ENCODE measurements at places on chromosomes 4 and X.

DNA sequence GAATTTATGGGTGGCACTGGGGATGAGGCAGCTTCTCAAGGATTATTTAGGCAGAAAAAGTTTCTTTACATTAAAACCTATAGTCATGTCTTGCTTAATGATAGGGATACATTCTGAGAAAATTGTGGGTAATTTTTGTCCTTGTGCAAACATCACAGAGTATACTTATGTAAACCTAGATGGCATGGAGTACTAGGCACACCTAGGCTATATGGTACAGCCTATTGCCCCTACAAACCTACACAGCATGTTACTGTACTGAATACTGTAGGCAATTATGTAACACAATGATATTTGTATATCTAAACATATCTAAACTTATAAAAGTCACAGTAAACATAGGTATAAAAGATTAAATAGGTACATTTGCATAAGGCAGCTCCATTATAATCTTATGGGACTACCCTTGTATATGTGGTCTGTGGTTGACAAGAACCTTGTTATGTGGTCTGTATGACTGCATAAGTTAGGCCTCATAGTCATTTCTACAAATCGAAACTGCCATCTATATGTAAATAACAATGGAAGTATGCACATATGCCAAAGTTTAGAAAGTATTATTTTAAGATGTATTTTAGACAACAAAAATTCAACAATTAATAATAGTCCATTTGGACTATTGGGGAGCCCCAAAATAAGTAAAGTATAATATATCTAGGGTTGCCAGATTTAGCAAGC is 87.3 kb downstream of the CFAP299 start:
- DNase-seq: no peak

DNA sequence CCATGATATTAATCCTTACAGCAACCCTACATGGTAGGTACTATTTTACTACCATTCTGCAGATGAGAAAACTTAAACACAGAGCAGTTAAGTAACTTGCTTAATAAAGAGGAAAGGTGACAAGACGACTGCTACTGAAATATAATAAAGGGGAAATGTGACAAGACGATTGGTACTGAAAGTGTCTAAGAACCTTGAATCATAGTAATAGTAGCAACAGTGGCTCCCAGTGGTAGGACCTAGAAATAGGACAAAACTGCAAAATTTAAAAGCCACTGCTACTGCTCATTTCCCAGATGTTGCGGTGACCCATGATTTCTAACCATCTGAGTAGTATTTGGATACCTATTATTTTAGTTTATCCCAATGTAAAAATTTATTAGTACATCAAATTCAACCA is 89.5 kb downstream of the TASL start:
- DNase-seq: no peak

DNA sequence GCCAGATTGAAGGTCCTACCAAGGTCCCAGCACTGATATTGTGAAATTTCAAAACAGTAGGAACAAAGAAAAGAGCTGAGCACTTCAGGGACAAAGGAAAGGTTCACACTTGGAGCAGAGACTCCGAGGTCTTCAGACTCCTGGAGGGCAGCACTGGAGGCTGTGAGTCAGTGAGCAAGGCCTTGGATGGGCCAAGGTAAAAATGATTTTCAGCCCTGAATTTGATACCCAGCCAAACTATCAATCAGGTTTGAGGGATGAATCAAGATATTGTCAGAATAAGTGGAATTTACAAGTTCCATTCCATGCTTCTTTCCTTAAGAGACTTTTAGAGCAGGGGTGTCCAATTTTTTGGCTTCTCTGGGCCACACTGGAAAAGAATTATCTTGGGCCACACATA is 111.7 kb downstream of the ADRA2C start:
- DNase-seq: no peak

DNA sequence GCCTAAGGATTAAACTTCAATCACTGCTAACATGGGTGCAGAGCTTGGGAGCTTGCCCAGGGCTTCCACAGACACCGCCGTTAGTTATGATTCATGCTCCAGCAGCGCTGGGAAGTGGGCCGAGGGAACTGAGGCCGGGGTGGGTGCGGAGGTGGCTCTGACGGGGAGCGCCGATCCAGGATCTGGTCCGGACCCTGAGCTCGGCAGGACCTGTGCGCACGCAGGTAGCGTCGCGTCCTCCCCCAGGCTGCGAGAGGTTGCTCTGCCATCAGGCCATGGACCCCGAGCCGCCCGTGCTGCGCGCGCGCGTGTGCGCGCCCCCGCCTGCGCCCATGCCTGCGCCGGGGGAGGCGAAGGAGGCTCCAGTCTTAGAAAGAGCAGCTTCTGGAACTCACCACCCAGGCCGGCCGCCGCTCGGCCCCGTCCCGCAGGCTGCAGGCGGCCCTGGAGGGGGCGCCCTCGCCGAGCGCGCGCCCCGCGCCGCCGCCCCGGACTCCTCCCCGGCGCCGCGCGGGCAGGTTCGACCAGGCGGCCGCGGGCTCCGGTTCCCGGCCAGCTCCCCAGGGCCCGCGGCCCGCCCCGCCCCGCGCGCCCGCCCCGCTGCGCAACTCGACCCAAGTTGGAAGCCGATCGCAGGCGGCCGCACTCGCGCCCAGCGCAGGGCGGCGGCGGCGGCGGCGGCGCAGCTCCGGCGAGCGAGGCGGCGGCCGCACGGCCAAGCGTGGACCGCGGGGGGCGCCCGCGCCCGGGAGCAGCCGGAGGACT is 732 bp upstream of the ADRA2C start:
- peak; percentile 62 for DNase-seq

DNA sequence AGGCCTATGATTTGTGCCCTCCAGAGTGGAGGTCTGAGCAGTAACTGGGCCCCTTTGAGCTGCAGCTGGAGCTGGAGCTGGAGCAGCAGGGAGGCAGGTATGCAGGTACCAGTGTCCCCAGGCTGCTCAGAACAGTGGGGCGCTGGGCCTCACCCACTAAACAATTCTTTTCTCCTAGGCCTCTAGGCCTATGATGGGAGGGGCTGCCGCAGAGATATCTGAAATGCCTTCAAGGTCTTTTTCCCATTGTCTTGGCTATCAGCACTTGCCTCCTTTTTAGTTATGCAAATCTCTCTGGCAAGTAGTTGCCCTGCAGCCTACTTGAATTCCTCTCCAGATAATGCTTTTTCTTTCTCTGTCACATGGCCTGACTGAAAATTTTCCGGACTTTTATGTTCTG is 79.7 kb upstream of the OTUD4 start:
- no peak for DNase-seq

DNA sequence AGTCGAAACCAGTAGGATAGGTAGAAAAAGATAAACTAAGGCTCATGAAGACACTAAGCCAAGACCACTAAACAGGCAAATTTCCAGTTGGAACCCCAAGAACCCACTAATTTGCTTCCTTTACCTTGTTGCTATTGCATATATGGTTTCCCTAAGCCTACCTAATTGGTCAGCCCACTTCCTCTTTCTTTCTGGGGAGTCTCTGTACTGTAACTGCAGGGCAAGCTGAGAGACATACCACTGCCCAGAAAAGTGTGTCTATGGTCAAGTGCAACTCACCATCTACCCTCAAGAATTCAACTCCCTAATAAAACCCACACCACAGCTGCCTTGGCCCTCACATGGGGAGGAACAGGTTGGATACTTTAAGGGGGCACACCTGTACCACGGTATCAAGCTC is 28.6 kb downstream of the IDS start:
- no peak for DNase-seq

- DNase-seq: no peak
Observed at GRCh38 chr4:18722748-18723191, 701.2 kb upstream of the LCORL start.

Data from thoracic aorta (tissue), 2 donors.